Osteocyte (in vitro differentiated cells): ENCODE measurements at places on chromosomes 2 and 18. TPM values are rescaled to one million over a fixed set of nuclear protein-coding genes. Genes with fewer than 3 reads are reported as not detected.

GRCh38 chr2:222753251-222753824 lies 81.9 kb downstream of the MOGAT1 start:
- H3K4me3 ChIP-seq = peak overlapping the region; percentile 37
- H3K4me1 ChIP-seq = peaks cover 58% of the 10 kb centered on the region
- H3K27ac ChIP-seq = peak overlapping the region; percentile 89
- H3K36me3 ChIP-seq = no peaks in the 10 kb centered on the region
- no peaks in the 10 kb centered on the region for H3K27me3 ChIP-seq

- H3K4me1 ChIP-seq = peaks cover 17% of the 10 kb centered on the region
- no peak for DNase-seq
- no peaks in the 10 kb centered on the region for H3K36me3 ChIP-seq
- no peak overlapping the region for H3K27ac ChIP-seq
- no peak overlapping the region for H3K4me3 ChIP-seq
Observed at GRCh38 chr2:234399451-234400246, 97.2 kb downstream of the ARL4C start.

DNA sequence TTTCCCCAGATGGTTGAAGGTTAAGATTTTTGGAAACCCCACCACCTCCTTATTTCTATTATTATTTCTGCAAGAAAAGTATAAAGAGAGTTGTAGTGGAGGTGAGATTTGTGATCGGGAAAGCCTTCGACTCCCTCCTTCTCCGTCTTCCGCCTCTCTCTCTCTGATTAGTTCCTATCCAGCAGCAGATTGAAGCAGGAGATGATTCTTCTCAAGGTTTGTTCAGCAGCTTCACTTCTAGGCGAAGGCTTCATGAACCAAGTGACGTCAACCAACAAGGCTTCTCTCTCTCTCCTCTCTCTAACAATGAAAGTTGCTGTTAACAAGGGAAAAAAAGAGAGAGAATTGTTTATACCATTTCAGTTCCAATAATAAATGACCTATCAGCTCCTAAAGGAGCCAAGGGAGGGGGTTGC lies at the start of gene BAZ2B:
Gene BAZ2B (minus strand): TSS at position 263 of the 416 bp plus-strand sequence. CDS start 137,829 bp downstream, outside the sequence.
- peaks cover 35% of the 10 kb centered on the region for H3K4me1 ChIP-seq
- no peaks in the 10 kb centered on the region for H3K36me3 ChIP-seq

MAB21L4 gene
- total RNA-seq = not detected in 2 replicates

ANKRD30BL gene
- not detected in 2 replicates for total RNA-seq

- no peaks in the 10 kb centered on the region for H3K27me3 ChIP-seq
- H3K36me3 ChIP-seq = no peaks in the 10 kb centered on the region
- H3K4me1 ChIP-seq = peaks cover 2% of the 10 kb centered on the region
Observed at GRCh38 chr2:149125031-149125725, 86.7 kb downstream of the LYPD6B start.

DNA sequence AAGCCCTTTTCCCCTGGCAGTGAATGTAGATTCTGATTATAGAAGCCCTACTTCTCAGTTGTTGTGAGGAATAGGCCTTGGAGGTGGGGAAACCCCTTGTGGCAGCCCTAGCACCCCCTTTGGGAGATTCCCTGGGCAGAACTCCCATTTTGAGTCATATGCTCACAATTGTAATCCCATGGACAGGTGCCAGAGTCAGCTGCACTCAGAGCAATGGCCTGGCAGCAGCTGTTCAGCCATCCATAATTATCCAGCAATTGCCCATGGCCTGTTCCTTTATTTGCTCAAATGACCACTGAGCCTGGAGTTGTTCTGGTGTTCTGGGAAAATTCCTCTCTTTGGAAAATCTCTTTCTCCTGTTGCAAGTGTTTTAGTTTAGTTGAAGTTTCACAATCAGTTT lies 71.7 kb downstream of the PTRHD1 start:
- peaks cover 27% of the 10 kb centered on the region for H3K36me3 ChIP-seq
- peaks cover 25% of the 10 kb centered on the region for H3K4me1 ChIP-seq
- H3K27me3 ChIP-seq = no peaks in the 10 kb centered on the region
- peak overlapping the region; percentile 68 for H3K27ac ChIP-seq
- H3K4me3 ChIP-seq = no peak overlapping the region
- no peak for DNase-seq

- H3K36me3 ChIP-seq = no peaks in the 10 kb centered on the region
- peaks cover 31% of the 10 kb centered on the region for H3K27me3 ChIP-seq
- no peak overlapping the region for H3K4me3 ChIP-seq
Observed at GRCh38 chr2:98110741-98111140, 23.8 kb downstream of the VWA3B start.

DNA sequence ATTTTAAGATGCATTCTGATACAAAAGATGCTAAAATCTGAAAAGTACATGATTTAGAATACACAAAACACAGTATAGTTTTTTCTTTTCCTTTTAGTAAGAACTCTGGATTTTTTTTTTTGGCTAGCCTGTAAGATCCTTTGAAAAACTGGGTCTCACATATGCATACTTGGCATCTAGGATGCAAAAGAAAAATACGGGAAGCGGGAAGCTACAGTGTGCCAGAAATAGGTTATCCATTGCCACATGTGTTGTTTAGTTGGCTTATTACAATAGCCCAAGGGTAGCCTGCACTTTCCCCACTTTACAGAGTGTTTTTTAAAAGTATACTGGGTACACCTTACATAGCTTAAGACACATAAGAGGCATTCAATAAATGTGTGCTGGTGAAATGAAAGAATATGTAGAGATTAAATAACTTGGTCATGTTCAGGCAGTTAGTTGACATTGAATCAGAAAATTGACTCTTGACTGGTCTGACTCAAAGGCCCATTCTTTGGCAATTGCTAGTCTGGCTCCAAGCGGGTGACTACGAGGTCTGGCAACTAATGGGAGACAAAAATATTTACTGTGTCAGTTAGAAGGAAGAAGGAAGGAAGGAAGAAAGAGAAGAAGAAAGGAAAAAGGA lies 286.8 kb upstream of the TRIB2 start:
- H3K27ac ChIP-seq = peak overlapping the region; percentile 96
- H3K4me1 ChIP-seq = peaks cover 79% of the 10 kb centered on the region
- H3K36me3 ChIP-seq = no peaks in the 10 kb centered on the region
- DNase-seq = no peak
- no peak overlapping the region for H3K4me3 ChIP-seq
- H3K27me3 ChIP-seq = no peaks in the 10 kb centered on the region

GRCh38 chr18:79631761-79632446 lies 47.7 kb upstream of the CTDP1 start:
- H3K27me3 ChIP-seq = peaks cover 23% of the 10 kb centered on the region
- H3K4me3 ChIP-seq = no peak overlapping the region
- DNase-seq = peak; percentile 69
- H3K4me1 ChIP-seq = no peaks in the 10 kb centered on the region
- H3K27ac ChIP-seq = no peak overlapping the region

KLHL41 gene
- 0.89 and 1.5 TPM in 2 replicates for total RNA-seq

GRCh38 chr18:5317186-5317585 lies 21.7 kb upstream of the ZBTB14 start:
- peaks cover 8% of the 10 kb centered on the region for H3K27me3 ChIP-seq
- no peaks in the 10 kb centered on the region for H3K36me3 ChIP-seq
- H3K27ac ChIP-seq = no peak overlapping the region
- no peak overlapping the region for H3K4me3 ChIP-seq
- no peaks in the 10 kb centered on the region for H3K4me1 ChIP-seq

DNA sequence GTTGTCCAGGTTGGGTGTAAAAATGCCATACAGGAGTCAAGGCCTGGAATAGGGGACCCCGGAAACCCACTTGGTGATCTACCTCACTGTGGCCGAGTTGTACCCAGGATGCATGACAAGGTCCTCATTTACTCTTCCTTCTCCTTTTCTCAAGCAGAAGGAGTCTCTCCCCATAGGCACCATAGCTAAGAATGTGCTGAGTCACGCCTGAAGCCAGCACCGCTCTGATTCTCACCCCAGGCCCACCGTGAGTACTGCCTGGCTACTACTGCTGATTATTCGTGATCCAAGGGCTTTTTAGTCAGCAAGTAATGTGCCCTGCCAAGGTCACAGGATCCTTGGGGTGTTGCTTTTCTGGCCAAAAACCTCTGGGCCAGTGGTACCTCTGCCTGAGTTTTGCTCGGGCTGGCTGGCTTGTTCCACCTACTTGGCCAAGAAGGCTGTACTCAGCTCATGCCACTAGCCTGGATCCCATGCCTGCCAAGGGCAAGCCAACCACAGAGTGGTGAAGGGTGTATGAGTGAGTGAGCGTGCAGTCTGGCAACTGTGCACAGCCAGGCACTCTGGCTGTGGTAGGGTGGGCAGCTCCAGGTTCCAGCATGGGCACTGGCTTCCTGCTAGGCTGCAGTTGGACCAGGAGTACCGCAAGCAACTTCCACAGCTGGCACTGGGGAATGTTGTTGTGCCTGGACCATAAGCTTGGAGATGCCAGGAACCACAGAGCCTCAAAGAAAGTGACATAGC lies 650.1 kb upstream of the VRK2 start:
- H3K27me3 ChIP-seq = peaks cover 5% of the 10 kb centered on the region
- H3K4me3 ChIP-seq = no peak overlapping the region
- H3K36me3 ChIP-seq = no peaks in the 10 kb centered on the region

CROCC2 gene
- not detected in 2 replicates for total RNA-seq

DNA sequence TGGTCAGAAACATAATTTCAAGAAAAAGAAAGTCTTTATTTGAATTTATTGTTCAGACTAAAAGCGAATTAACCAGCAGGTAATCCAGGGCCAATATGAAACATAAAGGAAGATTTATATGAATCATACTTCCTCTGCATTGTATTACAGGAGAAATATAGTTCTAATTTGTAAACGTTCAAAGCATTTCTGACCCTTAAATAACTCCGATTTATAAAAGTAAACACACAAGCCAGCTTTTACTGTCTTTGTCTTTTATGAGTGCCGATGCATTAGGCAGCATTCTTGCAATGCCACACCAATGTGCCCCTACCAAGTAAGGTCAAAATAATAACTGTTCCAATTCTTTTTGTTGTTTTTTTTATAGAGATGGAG lies 118.8 kb upstream of the RBBP8 start:
- no peak overlapping the region for H3K4me3 ChIP-seq
- peaks cover 30% of the 10 kb centered on the region for H3K27me3 ChIP-seq
- no peaks in the 10 kb centered on the region for H3K4me1 ChIP-seq
- no peaks in the 10 kb centered on the region for H3K36me3 ChIP-seq
- DNase-seq = no peak
- no peak overlapping the region for H3K27ac ChIP-seq

DNA sequence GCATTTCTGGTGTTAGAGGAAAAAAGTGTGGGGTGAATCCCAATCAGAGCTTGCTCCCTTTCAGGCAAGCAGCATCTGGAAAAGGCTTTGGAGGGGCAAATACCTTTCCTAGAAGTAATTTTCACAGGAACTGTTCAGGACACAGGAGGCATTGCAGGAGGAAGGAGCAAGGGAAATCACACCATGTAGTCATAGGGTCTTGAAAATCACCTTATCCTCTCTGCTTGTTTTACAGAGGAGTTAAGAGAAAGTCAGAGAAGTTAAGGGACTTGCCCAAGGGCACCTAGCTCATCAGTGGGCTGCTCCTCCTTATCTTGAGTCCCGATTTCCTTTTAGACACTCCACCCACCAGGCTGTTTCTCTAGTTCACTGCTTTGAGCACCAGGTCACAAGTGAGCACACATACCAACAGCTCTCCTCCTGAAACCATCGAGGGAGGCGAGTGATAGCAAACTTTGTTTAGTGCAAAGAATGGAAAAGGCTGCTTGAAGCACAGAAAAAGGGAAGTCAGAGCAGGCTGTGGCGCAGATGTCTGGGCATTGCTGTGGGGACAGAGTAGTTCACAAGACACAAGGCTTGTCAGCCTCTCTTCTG lies 89.2 kb upstream of the CXCR4 start:
- DNase-seq = no peak
- no peaks in the 10 kb centered on the region for H3K36me3 ChIP-seq
- H3K4me3 ChIP-seq = no peak overlapping the region

DNA sequence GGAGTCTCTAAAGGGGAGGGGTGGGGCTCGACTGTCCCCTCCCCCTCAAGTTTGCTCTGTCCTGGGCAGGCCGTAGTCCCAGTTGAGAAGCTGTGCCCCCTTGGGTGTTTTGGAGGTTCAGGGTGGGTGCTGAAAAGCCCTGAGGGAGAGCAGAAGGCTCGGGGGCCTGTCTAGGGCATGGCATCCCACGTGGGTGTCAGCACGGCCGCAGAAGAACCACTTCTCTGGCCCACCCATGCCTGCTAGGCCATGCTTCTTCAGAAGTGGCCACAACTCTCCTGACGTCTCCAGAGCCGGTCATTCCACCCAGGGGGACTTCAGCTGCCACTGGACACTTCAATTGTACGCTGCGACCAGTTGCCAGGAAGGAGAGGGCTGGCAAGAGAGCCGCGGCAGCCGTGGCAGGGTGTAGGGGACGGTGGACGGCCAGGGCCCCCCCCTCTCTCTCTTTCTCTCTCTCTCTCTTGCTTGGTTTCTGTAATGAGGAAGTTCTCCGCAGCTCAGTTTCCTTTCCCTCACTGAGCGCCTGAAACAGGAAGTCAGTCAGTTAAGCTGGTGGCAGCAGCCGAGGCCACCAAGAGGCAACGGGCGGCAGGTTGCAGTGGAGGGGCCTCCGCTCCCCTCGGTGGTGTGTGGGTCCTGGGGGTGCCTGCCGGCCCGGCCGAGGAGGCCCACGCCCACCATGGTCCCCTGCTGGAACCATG lies at the start of gene INPP5D:
Gene INPP5D (plus strand): TSS at position 546 of the 704 bp plus-strand sequence. CDS start 137 bp downstream, at position 683.
- H3K27me3 ChIP-seq = peaks cover 8% of the 10 kb centered on the region
- H3K4me3 ChIP-seq = no peak within 1 kb of the TSS

GRCh38 chr2:36246320-36246990 lies 109.1 kb upstream of the CRIM1 start:
- peaks cover 15% of the 10 kb centered on the region for H3K27me3 ChIP-seq
- H3K4me3 ChIP-seq = no peak overlapping the region
- DNase-seq = no peak
- no peaks in the 10 kb centered on the region for H3K36me3 ChIP-seq
- H3K27ac ChIP-seq = no peak overlapping the region

- no peak overlapping the region for H3K27ac ChIP-seq
- H3K27me3 ChIP-seq = peaks cover 16% of the 10 kb centered on the region
- H3K4me1 ChIP-seq = no peaks in the 10 kb centered on the region
- no peak overlapping the region for H3K4me3 ChIP-seq
Observed at GRCh38 chr2:16773080-16773713, 107.6 kb upstream of the CYRIA start.

- H3K4me3 ChIP-seq = no peak overlapping the region
- peaks cover 2% of the 10 kb centered on the region for H3K36me3 ChIP-seq
- H3K27ac ChIP-seq = no peak overlapping the region
- DNase-seq = no peak
- H3K27me3 ChIP-seq = no peaks in the 10 kb centered on the region
Observed at GRCh38 chr2:8174641-8175257, 507.1 kb upstream of the ID2 start.

DNA sequence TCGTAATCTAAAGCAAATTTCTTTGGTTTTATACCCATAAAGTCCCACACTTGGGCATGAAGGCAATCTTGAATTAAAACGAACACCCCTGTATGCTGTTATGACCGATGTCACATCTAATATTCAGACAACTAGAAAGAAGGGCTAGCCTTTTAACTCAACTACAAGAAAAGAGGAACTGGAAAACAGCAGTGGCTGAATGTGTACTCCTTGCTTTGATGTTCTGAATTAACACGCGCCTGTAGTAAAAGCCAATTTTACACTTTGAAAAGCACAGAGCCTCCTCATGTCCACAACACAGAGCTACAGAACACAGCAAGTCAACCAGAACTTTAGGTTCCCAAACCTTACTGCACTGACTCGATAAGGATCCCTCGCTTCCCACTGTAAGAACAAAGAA lies 147.6 kb downstream of the HDAC4 start:
- H3K4me3 ChIP-seq = no peak overlapping the region
- no peak overlapping the region for H3K27ac ChIP-seq
- no peaks in the 10 kb centered on the region for H3K27me3 ChIP-seq
- DNase-seq = no peak
- H3K4me1 ChIP-seq = peaks cover 22% of the 10 kb centered on the region
